ENCODE measurements at places on chromosomes 12 and 14. TPM values are rescaled to one million over a fixed set of nuclear protein-coding genes. Genes with fewer than 3 reads are reported as not detected.

Gene ARF6
- total RNA-seq: 188 TPM

Gene GPR84
- total RNA-seq: 2.4 TPM

Gene IFNG
- total RNA-seq: 560 TPM

Gene TSPAN9
- not detected for total RNA-seq

Gene HOXC5
- total RNA-seq: not detected

Gene CIROP
- total RNA-seq: not detected

Gene NUBPL
- 8.7 TPM for total RNA-seq

Gene ERP27
- total RNA-seq: 10.5 TPM

Gene ARL1
- total RNA-seq: 66.8 TPM

Gene AHNAK2
- 0.07 TPM for total RNA-seq

Gene C1QL4
- not detected for total RNA-seq

Gene TAS2R19
- total RNA-seq: 4.5 TPM

Gene KCNMB4
- total RNA-seq: 0.15 TPM

Gene PTPN21
- total RNA-seq: not detected

Gene STK38L
- total RNA-seq: 26.3 TPM

Gene MTERF2
- 4.4 TPM for total RNA-seq

Gene GALNT8
- total RNA-seq: 1.1 TPM

Gene PMEL
- not detected for total RNA-seq

Gene SALL2
- 1.2 TPM for total RNA-seq

Gene RHOJ
- total RNA-seq: not detected

Gene SPTB
- total RNA-seq: not detected

Gene RPS6KA5
- 49.6 TPM for total RNA-seq

Gene NEDD1
- 48.7 TPM for total RNA-seq

Gene SAMD15
- total RNA-seq: not detected

Gene PLEKHA5
- 2.6 TPM for total RNA-seq

Gene ARHGEF25
- 0.51 TPM for total RNA-seq

Gene EPYC
- not detected for total RNA-seq

Gene RHNO1
- 49.5 TPM for total RNA-seq

Gene IGF1
- 0.46 TPM for total RNA-seq

Gene OR4K14
- total RNA-seq: not detected

Gene PARPBP
- 24.5 TPM for total RNA-seq

Gene RNASE4
- total RNA-seq: 1.0 TPM

Gene TAS2R30
- 4.2 TPM for total RNA-seq

Gene PTGER2
- total RNA-seq: 140 TPM

Gene MYRFL
- total RNA-seq: 0.10 TPM

Gene OVCH1
- not detected for total RNA-seq

Gene PA2G4
- total RNA-seq: 254 TPM

Gene KRT82
- not detected for total RNA-seq

Gene C12orf54
- not detected for total RNA-seq

Gene INSM2
- not detected for total RNA-seq

Gene ASB8
- total RNA-seq: 45.5 TPM

Gene FAM90A1
- not detected for total RNA-seq

Gene CCDC92
- total RNA-seq: 19.5 TPM

Gene RNF212B
- not detected for total RNA-seq
